ENCODE measurements at places on chromosomes 5 and 9. TPM values are rescaled to one million over a fixed set of nuclear protein-coding genes. Genes with fewer than 3 reads are reported as not detected.

The CDKN2A gene
- total RNA-seq = not detected

The PCDHB7 gene
- 2.1 TPM for total RNA-seq

The RASGEF1C gene
- total RNA-seq = 5.7 TPM

The TMOD1 gene
- total RNA-seq = 45.9 TPM

The GLRA1 gene
- not detected for total RNA-seq

The LCN10 gene
- 2.1 TPM for total RNA-seq

The ADGRD2 gene
- total RNA-seq = not detected

The BSPRY gene
- 1.0 TPM for total RNA-seq

The SLCO6A1 gene
- total RNA-seq = 0.52 TPM

The NEUROG1 gene
- not detected for total RNA-seq

The MARVELD2 gene
- total RNA-seq = 0.52 TPM

The TNFSF8 gene
- 1.0 TPM for total RNA-seq

The PFN3 gene
- not detected for total RNA-seq

The SERF1A gene
- total RNA-seq = 15.7 TPM

The PTBP3 gene
- 19.3 TPM for total RNA-seq

The ADAM19 gene
- total RNA-seq = 14.1 TPM

The IFNB1 gene
- not detected for total RNA-seq

The TUSC1 gene
- 9.9 TPM for total RNA-seq

The CCDC192 gene
- total RNA-seq = not detected

The POLK gene
- 20.4 TPM for total RNA-seq

The FOXD4 gene
- total RNA-seq = 0.52 TPM

The LCN6 gene
- total RNA-seq = not detected

The KCNV2 gene
- total RNA-seq = not detected

The RETREG1 gene
- total RNA-seq = 61.1 TPM

The IFNA21 gene
- total RNA-seq = not detected

The GABRP gene
- total RNA-seq = under 0.01 TPM

The FSD1L gene
- total RNA-seq = 8.9 TPM

The TSSK1B gene
- not detected for total RNA-seq

The GPR150 gene
- under 0.01 TPM for total RNA-seq

The ADAMTS13 gene
- 1.6 TPM for total RNA-seq

The OCLN gene
- total RNA-seq = 0.52 TPM

The MYMK gene
- 8.9 TPM for total RNA-seq

The PHYHD1 gene
- total RNA-seq = 17.7 TPM

The FAM153A gene
- not detected for total RNA-seq

The SELENOP gene
- 179 TPM for total RNA-seq

The TSPAN17 gene
- 14.6 TPM for total RNA-seq

The C9orf50 gene
- not detected for total RNA-seq

The CSF2 gene
- total RNA-seq = not detected

The DMXL1 gene
- 61.1 TPM for total RNA-seq

The PCDHA13 gene
- under 0.01 TPM for total RNA-seq

The COL23A1 gene
- 0.52 TPM for total RNA-seq

The ZDHHC12 gene
- total RNA-seq = 2.6 TPM

The BAAT gene
- 0.52 TPM for total RNA-seq

The SLCO4C1 gene
- 1.0 TPM for total RNA-seq

The AFAP1L1 gene
- 75.7 TPM for total RNA-seq

The HSPA5 gene
- 48.5 TPM for total RNA-seq

The IFNK gene
- total RNA-seq = not detected

The HAND1 gene
- not detected for total RNA-seq
